ENCODE measurements at places on chromosomes 6 and 20.

- no peak for DNase-seq
These were observed 12.1 kb downstream of the NRSN2 start for GRCh38 chr20:358891-359555.

DNA sequence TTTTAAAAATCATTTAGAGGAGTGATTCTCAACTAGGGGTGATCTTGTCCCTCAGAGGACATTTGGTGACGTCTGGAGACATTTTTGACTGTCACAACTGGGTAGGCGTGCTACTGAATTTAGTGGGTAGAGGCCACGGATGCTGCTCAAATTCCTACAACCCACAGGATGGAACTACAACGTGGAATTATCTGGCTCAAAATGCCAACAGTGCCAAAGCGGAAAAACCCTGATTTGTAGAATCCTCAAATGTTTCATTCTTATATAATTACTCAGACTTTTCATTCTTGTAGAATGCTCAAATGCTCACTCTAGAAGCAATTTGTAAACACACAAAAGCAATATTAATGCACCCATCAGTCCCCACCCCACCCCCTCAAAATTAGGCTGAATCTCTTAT is 229.8 kb downstream of the ZMYND8 start:
- no peak for DNase-seq

DNA sequence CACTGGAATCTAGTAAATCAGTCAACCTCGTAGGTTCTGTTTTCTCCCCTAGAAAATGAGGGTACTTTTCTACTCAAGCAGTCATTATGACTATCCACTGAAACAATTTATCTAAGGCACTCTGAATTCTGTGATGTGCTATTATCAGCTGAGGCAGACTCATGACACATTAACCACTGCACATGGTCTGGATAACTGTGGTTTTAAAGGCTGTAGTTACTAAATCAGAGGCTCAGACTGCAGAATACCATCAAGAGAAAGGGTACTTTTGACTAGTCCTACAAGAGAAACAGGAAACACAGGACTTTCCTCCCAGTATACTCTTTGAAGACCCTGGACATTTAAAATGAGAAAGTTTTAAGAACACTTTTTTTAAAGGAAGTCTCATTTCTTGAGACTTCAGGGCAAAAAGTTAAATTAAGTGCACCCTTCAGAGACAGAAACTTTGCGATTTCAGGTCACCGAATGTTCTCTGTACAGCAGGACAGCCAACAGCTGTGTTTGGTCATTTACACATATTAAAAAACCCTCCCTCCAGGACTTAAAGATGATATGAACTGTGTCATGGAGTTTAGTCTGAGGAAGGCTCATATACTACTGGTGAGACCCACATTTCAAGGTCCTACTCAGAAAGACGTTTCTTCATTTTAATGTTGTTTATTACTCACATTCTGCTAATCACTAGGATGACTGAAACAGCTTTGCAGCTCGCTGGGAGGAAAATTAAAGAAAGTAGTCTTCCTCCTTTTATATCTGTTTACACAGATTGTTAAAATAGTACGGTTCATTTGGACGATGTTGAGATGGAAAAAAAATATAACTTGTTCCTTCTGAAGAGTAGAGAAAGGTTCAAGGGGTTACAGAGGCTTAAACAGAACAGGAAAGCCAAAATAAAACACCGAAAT is 19.9 kb downstream of the ATXN1 start:
- DNase-seq: no peak

DNA sequence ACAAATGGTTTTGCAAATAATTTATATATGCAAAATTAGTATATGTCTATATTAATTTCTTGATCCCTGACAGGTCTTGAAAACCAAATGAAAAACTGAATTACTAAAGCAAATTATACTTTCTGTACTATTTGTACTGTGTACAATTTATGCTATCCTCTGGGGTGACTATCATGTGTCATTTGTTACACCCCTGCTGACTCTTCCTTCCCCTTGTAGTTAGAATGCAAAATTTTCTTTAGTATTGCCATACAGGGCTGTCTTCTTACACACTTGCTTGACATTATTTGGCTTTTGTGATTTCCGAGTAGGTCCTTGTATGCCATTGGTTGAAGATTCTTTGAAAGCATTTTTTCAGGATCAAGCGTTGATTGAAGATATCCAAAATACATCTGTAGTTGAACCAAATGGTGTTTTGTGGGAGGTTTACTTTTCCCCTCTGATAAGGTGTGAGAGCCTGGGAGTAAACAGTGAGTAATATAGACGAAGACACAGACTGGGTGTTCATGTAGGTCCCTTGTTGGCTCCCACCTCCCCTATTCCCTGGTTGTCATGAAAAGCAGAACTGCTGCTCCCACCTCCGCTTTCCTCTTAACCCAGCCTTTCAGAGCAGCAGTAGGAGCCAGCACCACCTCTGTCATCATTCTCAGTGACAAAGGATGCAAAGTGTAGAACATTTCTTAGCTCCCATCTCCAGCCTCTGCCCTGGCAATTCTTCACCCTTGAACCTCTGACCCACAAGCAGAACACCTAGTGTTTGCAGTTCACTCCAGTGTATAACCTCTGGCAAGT is 29.0 kb downstream of the NCOA7 start:
- no peak for DNase-seq

GRCh38 chr6:130743175-130743574 is 84.0 kb upstream of the SMLR1 start:
- DNase-seq: peak; percentile 84

- DNase-seq: no peak
These were observed 61.0 kb upstream of the GCM1 start for GRCh38 chr6:53209681-53210080.

- DNase-seq: no peak
These were observed 334.5 kb downstream of the HDGFL1 start for GRCh38 chr6:22903826-22904225.

DNA sequence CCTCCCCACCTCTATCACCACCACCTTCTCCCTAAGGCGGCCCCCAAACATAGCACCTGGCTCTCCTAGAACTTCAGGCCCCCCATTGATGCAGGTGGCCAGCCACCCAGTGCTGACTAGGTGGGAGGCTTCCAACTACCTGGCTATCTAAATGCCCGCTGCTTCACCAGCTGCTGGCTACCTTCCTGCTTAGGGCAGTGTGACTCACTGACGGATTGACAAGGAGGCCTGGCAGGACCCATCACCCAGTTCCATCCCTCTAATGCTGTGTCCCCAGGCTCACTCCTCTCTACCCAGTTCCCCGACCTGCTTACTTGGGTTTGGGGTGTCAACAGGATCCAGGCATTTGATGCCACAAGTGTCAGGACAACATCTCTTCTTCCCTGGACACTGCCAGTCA is 1.1 kb downstream of the SLPI start:
- DNase-seq: no peak

- peak; percentile 84 for DNase-seq
These were observed 76.4 kb downstream of the EYA2 start for GRCh38 chr20:46970937-46971630.

- DNase-seq: no peak
These were observed 4.7 kb downstream of the NKX2-2 start for GRCh38 chr20:21509079-21509596.

DNA sequence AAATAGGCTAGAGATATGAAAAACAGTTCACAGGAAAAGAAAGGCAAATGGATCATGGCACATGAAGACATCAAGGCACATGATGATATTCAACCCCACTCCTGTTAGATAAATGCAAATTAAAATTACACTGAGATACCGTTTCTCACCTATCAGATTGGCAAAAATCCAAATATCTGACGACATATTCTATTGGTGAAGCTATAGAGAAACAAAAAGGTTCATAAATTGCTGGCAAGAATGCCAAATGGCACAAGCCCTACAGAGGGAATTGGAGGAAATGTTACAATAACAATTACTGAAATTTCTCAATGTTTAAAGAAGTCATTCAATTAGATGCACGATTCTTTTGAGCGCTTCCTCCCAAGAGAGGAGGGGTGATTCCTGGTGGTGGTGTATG is 45.3 kb upstream of the DSN1 start:
- DNase-seq: no peak

DNA sequence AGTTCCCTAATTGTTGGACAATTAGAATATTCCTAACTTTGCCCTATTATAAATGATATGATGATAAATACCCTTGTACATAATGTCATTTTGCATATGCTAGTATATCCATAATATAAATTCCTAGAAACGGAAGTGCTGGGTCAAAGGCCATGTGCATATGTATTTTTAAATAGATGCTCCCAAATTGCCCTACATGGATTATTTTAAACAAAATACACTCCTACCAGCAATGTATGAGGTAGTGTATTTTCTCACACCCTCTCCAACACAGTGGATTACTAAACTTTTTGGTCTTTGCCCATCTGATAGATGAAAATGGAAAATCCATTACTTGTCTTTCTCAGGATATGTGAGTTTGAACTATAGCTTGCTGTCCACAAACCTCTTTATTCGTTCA is 385.1 kb upstream of the JARID2 start:
- no peak for DNase-seq

DNA sequence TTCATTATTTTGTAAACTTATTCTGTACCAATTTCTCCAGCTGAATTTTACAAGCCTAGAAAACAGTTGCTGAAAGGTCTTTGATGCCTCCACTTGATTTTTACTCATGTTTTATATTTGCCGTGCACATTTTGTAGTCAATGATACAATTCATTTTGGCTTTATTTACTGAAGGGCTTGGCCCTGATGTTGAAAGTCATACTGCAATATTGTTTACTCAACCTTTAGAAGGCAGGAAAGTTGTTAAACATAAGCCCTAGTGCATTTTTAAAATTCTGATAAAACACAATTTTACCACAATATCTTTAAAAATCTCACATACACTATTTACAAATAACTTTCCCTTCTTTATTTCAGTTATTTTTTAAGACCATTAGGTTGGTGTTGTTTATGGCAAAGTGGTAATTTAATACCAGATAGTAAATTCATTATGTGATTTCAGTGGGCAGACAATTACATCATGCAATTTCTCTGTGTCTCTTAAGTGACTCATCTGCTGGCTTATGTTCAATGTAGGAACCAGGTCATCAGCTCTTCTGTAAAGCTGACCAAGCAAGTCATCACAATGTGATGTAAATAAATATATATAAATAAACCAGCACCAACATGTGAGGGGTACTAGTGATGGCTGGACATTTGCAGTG is 121.1 kb upstream of the SLC35B3 start:
- DNase-seq: no peak
